ENCODE measurements at places on chromosomes 11 and 22. TPM values are rescaled to one million over a fixed set of nuclear protein-coding genes. Genes with fewer than 3 reads are reported as not detected.

DNA sequence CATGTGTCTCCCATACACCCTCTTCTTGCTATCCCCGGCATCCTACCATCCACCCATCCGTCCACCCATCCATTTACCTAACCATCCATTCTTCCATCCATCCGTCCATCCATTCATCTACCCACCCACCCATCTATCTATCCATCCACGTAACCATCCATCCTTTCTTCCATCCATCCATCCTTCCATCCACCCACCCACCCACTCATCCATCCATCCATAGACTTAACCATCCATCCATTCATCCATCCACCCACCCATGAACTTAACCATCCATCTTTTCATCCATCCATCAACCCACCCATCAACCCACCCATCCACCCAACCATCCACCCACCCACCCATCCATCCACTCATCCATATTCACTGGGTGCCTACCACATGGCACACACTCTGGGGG lies 10.6 kb upstream of the CDC42EP2 start:
- DNase-seq: no peak

- no peak for DNase-seq
Observed at GRCh38 chr11:96052921-96053651, 129.2 kb upstream of the MTMR2 start.

- no peak for DNase-seq
Observed at GRCh38 chr11:46116007-46116711, 5.1 kb downstream of the PHF21A start.

OR52A1 gene
- 5.4 TPM for total RNA-seq

OR2AG1 gene
- total RNA-seq: not detected

RIMBP3C gene
- total RNA-seq: not detected

GRCh38 chr22:26360169-26360885 lies 68.7 kb upstream of the ASPHD2 start:
- DNase-seq: peak; percentile 81

GALNT18 gene
- total RNA-seq: 5.0 TPM
